ENCODE measurements at places on chromosomes 3 and 15.

DNA sequence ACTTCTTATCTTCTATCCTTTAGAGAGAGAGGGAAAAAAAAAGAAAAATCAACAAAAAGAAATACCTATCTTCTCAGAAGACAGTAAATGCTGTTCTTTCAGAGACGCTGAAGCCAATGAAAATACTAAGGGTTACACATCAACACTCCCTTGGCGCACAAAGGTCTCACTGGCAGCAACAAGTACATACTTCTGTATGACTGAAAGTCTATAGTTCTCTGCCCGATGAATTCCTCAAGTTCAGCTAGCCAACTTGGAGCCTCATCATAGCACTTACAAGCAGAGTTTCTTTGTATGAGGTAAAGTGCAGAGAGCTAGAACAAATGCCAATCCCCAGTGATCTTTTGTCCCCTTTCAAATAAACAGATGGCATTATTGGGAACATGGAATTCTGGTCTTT, 62.7 kb downstream of the CPNE4 start:
- DNase-seq: no peak

- no peak for DNase-seq
Observed at GRCh38 chr3:11168406-11168805, 14.1 kb downstream of the HRH1 start.

GRCh38 chr3:142963516-142964448, at the start of gene PAQR9:
PAQR9 (minus strand) TSS chr3:142963674; CDS start chr3:142963336, 338 bp downstream.
- peak; percentile 44 for DNase-seq

DNA sequence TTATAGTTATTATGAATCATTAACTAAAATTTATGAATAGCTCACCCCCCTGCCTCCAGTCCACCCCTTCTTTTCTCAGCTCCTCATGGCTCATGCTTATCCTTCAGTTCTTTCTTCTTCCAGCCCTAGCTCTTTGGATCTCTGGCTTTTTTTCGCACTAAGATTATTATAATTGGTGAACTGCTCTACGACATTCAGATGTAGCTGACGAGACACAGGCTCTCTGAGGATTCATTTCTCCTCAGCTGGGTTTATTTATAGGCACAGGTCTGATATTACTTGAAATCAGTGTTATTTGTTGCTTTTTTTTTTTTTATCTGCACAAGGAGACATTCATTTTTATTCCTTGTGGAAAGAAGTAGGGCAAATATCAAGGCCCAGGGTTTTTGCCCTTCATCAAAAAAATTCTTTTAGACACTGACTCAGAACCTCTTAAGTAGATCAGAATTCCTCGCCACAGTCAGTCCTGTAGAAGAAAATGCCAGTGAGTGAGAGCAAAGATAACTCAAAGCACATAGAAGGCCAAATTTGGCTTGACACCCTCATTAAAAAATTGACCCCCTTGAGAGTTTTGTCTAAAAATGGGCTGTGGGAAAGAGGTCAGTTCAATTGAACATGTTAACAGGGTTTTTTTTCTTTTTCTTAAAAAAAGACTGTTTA, 106.6 kb downstream of the MYH15 start:
- no peak for DNase-seq

DNA sequence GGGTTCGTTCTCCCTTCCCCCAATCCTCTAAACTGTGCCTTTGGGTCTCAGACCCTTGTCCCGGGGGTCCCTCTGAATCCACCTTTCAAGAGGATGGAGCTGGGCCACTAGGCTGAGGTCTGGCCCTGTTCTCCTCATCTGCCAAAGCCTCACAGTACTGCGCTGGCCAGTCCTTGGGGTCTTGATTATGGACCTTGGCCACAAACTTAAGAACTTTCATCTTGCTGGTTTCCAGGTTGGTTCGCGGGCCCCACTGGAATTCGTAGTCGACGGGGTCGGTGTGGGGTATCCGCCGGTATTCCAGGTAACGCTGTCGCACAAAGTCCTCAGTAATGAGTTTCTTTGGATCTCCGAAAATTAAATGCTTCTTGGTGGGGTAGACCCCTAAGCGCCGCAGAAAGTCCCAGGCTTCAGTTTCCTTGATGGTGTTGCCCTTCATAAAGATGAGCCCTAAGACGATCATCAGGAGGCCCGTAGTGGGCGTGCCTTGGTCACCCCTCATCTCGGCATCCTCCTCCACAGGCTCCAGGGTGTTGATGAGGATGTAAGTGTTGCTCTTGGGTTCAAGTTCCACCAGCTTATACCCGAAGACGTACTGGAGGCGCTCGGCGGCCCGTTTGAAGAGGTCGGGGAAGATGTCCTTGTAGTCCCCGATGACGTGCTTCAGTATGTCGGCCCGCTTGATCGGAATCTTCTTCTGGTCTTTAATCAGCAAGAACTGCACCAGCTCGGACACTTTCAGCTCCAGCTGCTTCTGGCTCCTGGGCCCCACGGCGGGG, 727 bp downstream of the NSMCE3 start:
- DNase-seq: peak; percentile 13

- no peak for DNase-seq
Observed at GRCh38 chr15:32099956-32100684, 69.8 kb downstream of the CHRNA7 start.

GRCh38 chr3:115520651-115521245, 102.6 kb upstream of the GAP43 start:
- no peak for DNase-seq

- DNase-seq: no peak
Observed at GRCh38 chr3:121943431-121943830, 49.2 kb downstream of the SLC15A2 start.

- DNase-seq: peak; percentile 42
Observed at GRCh38 chr3:46110701-46111493, 83.6 kb upstream of the XCR1 start.

GRCh38 chr3:143775459-143775858, 72.8 kb downstream of the SLC9A9 start:
- peak; percentile 25 for DNase-seq

GRCh38 chr3:88180398-88180999, 30.7 kb downstream of the C3orf38 start:
- peak; percentile 66 for DNase-seq

DNA sequence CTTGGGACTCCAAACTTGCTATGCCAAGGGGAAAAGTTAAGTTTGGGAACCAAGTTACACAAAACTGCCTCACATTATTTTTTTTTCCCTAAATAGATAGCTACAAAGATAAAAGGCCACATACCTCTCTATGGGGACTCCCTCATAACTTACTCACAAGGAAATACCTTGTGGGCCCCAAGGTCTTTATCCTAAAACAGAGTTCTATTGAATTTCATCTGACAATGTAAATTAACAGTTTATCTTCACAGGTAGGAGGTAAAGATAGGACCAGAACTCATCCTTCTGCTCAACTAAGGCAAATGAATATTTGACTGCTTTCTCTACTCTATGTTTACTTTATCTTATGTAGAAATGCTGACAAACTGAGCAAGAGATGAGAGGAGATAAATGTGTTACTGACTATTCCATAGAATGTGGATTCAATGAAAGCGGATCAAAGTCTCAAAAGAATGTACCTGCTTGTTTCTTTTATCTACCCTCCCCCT, 1278.0 kb downstream of the OTOL1 start:
- DNase-seq: no peak

DNA sequence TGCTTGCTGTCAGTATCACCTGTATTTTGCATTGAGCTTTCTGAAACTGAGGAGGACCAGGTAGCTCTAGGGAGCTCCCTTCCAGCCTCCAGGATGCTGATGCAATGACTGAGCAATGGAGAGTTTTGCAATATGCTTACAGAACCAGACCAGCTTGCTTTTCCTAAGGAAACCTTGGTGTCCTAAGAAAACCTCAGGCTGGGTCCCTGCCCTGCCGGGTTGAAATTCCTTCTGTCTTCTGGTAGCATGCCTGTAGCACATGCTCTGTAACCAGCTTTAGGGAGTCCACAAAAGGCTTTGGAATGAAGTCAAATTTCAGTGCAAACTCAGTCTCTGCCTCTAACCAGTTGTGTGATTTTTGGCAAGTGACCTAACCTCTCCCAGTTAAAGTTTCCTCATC, 65.8 kb upstream of the GSK3B start:
- peak; percentile 76 for DNase-seq

DNA sequence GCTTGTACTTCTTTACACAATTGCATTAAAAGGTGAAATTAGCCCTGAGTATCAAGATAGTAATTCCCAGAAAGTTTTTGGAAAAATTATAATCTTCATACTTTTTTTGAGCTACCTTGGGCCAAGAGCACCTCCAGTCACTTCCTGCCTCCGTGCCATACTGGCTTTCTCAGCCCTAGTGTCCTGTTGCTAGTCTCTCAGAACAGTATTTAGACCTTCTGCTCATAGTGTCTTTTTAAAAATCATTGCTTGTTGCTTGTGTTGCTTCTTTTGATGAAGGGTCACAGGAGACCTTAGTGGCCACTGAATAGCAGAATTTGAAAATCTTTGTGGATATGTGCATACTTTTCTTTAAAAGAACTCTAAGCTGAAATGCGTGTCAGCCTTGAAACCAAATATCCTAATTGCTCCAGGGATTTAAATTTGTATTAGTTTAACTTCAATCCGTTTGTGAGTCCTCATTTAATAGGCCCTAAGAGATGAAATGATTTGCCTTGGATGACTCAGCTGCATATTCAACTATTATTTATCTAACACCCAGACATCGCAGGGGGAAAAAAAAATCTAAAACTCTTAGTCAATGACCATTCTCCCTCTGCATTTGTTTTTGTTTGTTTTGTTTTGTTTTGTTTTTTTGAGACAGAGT, 29.1 kb upstream of the LXN start:
- no peak for DNase-seq

DNA sequence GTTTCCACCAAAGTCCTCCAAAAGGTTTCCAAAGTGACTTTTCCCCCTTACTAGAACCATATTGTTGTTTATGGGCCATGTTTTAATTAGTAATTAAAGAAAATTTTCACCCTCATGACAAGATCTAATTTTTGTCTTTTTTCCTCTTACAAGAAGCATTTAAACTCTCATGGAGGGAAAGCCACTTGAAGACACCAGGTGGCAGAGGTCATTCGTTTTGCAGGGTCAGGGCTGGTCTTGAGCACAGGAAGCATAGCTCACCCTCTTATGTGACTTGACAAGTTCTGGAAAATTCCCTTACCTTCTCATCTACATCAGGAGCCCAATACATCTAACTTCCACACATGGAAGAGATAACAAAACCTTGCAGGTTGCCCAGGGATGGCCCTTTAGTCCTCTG, 163.7 kb downstream of the GREM1 start:
- DNase-seq: no peak

All from A549 (cell line).